Kidney epithelial cell (primary cell): ENCODE measurements at places on chromosomes 2 and 18.

DNA sequence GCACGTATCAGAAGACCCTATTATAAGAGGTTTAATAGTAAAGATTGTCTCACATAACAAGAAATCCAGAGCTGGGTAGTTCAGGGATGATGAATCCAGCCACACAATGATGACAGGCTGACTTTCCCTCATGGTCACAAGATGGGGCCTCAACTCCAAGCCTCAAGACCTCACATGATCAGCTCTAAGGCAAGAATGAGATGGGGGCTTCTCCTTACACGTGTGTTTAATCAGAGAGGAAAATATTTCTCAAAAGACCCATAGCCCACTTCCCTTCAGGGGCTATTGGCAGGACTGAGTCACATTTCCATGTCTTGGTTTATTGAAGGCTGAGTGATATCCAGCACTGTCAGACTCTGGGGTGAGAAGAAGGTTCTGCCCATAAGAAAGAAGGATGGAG lies 100.2 kb upstream of the FOSL2 start:
- no peak for DNase-seq

DNA sequence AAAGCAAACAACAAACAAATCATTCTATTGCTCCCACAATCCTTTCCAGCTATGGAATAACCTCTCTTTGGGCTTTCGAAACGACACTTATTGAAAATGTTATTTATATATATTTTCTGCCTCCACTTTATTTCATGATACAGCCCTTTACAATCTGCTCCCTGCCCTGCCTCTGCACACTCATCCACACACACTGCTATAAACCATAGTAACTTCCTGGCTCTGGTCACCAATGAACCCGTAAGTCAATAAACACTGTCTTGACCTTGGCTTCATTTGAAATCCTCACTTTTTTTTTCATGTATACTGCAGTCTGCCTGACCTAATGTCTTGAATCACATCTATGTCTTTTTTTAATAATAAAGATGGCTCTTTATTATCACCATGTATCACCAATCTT lies 161.5 kb downstream of the SLC39A10 start:
- DNase-seq: no peak

GRCh38 chr2:112121682-112122254 lies 16.4 kb upstream of the FBLN7 start:
- no peak for DNase-seq

DNA sequence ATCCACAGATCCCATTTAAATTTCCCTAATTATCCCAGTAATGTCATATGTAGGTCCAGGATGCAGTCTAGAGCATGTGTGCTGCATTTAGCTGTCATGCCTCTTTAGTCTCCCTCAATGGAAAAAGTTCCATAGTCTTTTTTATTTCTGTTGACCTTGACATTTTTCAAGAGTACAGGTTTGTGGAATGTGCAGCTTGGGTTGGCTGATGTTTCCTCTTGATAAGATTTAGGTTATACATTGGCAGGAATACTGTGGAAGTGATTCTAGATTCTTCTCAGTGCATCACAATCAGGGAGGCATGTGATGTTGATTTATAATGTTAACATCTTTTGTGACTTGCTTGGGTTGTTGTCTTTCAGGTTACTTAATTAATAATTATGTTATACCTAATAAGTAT lies 42.5 kb downstream of the PPM1B start:
- no peak for DNase-seq

GRCh38 chr18:37964885-37965571 lies 399.4 kb upstream of the CELF4 start:
- DNase-seq: no peak

DNA sequence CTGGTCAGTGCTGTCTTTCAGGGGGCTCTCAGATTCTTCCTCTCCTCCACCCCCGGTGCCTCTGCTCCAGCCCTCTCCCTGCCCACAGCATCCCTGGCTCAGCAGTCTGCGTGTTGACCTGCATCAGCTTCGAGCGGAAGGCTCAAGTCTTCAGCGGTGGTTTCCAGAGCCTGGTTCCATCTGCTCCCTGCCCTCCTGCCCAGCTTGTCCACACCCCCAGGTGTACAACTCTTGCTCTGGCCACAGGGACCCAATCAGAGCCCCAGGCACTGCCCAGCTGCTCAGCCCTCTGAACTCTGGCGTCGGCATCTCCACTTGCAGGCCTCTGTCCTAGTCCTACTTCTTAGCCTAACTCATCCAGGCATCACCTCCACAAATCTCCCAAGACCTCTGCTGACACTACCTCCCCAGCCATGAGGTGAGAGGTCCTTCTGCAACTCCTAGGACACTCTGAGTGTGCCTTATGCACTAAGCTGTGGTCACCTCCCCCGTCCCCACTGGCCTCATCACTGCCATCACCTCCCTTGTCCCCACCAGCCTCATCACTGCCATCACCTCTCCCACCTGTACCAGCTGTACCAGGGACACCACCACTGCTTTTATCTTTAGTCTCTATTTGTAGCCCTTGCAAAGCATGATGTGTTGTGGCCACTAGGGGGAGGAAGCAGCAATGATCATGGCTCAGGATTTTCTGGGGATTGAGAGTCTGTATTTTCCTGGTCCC lies 60.9 kb downstream of the EDAR start:
- DNase-seq: no peak

- DNase-seq: no peak
Observed at GRCh38 chr2:151852260-151853069, 24.2 kb upstream of the ARL5A start.

DNA sequence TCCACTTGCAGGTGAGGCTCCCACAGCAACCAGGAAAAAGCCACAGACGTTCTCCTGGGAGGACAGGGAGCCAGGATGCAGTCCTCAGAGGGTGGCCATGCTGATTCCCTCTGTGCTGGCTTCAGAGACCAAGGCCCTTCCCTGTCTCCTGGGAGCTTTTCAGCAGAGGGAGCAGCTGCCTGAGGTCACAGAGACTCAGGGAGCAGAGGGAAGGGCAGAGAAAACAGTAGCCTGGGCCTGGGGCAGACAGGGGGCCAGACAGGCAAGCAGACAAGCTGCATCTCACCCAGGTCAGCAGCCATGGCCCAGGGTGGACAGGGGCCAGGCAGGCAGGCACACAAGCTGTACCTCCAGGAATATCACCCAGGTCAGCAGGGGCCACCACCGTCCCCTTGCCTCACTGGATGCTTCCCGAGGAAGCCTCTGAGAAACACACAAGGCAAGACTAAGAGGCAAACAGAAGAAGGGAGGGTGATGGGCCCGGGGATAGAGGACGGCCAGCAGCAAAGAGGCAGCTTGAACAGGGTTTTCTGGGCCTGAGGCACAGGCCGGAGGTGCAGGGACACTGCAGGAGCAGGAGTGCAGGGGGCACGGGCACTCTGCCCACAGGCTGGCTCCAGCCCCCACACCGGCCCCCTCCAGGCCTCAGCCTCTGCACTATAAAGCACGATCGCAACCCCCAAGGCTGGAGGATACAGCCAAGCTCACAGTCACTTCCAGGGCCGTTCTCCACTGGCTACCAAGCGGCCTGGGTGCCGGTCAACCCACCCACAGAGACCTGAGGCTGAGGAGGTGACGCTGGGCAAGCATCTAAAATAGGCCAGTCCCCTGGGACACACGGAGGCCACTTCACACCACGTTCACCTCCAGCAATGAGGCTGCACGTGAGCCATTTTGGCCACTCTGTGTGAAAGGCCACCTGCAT lies 6.1 kb downstream of the SLC66A2 start:
- DNase-seq: no peak

DNA sequence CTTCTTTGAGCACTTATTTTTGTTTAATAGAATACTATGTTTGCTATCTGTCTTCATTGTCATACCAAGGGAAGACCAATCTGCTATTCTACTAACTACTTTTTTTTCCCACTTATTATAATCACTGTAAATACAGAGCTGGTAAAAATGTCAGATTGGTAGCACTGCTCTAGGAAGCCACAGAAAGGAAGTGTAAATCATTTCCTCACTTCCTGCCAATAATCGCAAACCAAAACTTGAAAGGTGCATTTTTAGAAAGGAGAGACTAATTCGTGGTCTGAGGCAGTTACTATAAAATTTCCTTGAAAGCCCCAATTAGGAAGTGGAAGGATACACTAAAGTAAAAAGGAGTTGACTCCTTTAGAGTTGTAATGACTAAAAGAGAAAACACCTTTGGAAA lies 13.9 kb upstream of the THSD7B start:
- DNase-seq: no peak

DNA sequence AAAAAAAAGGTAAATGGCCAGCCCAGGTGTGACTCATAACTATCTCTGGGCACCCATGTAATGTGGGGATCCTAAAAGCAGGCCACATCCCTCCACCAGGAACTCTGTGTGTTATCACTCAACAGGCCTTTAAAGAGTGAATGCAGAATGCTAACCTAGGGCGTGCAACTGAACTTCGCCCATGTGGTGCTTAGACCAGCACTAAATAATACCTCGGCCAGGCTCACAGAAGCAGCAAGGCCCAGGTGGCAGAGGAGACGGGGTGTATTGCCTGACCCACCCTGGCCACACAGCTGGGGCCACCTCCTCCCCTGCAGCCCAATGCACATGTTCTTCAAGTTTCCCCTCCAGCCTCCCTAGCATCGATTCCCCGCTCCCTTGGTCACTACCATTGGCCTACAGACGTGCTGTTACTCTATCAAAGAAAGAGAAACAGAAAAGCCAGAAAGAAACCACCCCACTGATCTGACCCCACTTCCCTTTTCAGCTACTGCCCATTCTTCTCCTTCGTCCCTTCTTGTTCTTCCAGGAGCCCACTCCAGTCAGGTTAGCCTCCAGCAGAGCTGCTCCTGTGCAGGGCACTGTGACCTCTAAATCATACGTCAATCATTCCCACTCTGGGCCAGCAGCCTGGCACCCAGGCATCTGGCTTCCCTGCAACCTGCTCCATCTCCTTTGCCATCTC lies 22.0 kb downstream of the FAM178B start:
- DNase-seq: no peak

DNA sequence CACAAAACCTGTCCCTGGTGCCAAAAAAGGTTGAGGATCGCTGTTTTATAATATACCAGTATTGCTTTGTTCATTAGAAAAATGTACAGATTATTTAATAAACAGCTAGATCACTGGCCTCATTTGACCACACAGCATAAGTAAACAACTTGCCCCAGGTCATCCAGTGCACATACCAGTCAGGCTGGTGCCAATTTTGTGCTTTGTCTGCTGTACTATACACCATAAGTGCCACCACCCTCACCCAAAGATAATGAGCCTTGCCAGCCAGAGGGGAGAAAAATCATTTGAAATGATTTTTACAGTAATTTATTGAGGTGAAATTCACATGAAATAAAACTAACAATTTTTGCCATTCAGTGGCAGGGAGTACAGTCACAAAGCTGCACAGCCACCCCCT lies 202.2 kb upstream of the TWIST2 start:
- no peak for DNase-seq

DNA sequence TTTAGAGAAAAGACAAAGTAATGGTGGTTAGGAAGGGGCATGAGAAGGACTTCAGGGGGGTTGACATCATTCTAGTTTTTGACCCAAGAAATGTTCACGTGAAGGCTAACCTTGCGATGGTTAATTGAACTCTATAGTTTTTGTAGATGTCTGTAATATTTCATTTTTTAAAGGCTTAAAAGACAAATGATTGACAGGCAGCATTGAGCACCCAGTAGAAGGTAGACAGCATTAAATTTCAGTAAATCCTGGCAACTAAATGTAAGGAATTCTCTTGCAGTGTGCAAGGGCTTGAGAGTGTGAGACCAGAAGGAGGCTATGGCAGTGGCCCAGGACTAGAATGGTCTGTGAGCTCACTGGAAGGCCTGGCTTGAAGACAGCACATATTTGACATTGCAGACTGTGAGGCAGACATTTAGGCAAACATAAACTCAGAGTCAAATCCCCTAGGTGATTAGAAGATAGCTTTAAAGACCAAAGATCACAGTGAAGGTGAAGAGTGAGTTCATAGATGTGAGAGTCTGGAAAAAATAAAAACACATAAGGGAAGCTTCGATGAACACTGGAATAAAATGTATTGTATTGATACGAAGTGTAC lies 100.1 kb upstream of the MAP4K4 start:
- DNase-seq: no peak

DNA sequence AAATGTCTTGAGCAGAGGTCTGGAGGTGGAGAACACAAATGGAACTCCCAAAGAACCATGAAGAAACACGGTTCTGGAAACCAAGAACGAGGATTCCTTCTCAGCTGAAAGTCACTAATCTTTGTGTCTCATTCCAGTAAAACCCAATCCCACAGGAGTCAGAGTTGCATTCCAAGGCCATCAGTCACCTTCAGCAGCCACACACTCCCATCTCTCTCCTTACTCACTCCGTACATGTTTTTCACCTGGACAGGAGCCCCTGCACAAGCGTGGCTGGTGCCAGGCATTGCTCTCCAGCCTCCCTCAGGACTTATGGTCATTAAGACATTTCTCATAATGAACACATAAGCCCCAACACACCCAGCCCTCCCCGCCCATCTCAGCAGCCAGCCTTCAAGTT lies 175.4 kb upstream of the SIX2 start:
- DNase-seq: peak; percentile 80

DNA sequence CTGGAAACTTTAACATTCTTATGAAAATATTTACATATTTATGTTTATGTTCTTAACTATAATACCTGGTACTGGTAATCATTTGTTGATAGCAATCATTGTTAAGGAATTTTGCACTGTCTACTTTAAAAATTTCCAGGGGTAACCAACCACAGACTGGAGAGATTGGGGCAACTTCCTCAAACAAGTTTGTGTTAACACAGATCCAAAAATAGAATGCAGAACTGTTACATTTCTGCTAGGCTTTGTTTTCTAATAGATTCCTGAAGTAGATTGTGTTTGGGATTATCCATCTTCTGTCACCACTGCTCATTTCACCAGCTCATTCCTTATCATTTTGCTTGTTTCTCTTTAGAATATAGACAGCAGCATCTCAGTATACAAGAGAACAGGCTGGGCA lies 23.7 kb downstream of the RNF125 start:
- DNase-seq: no peak

GRCh38 chr2:20661421-20662307 lies 5.3 kb upstream of the GDF7 start:
- no peak for DNase-seq

GRCh38 chr2:3727397-3728045 lies 24.1 kb downstream of the DCDC2C start:
- DNase-seq: no peak
